ENCODE measurements at places on chromosomes 6 and 20.

GRCh38 chr6:159726255-159726917, 920 bp upstream of the WTAP start:
- DNase-seq, result no peak

DNA sequence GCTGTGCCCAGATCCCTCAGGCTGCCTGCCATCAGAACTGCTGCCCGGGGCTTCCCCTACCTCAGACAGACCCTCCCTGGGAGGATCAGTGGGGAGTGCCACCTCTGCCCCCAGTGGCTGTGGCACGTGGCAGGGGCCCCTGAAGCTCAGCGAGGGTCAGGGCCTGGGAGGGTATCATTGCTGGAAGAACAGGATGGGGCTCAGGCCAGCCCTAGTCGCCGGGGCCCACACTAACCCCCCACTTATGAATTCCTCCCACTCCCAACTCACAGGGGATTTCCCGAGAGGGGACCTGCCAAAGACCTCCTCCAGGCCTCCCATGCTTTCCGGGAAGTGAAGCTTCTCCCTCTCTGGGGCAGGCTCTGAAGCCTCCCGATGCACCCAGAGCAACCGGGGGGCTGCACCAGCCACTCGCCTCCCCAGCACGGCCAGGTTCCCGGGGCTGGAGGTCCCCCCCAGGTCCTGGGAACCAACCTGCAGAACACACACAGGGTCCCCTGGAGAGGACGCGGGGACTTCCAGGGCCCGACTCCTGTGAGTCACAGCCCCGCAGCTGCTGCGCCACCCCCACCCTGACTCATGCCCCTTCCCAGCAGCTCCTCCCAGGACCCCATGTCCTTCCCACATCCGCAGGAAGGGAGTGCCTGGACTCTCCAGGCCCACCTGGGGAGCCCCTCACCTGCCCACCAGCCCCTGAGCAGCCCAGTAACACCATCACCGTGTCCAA, 2.5 kb downstream of the TNFRSF6B start:
- DNase-seq, result peak; percentile 69

GRCh38 chr20:9130521-9130920, 61.6 kb downstream of the PLCB4 start:
- no peak for DNase-seq

DNA sequence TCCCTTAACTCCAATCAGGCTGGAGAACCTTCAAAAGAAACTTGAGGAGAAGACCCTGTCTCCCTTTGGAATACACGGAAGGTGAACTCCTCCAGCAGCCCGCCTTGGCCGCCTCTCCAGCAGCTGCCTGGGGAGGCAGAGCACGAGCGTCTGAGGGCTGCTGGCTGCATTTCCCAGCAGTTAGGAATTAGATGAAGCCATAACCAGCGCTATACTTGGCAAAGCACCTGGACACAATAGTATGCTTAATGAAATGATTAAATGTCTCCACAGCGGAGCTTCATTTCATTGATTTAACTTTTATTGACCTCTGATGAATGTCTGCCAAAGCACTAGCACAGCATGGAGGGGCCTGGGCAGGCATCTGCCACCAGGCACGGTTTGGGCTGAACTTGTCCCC, 73.5 kb downstream of the TMEM242 start:
- DNase-seq, result no peak

DNA sequence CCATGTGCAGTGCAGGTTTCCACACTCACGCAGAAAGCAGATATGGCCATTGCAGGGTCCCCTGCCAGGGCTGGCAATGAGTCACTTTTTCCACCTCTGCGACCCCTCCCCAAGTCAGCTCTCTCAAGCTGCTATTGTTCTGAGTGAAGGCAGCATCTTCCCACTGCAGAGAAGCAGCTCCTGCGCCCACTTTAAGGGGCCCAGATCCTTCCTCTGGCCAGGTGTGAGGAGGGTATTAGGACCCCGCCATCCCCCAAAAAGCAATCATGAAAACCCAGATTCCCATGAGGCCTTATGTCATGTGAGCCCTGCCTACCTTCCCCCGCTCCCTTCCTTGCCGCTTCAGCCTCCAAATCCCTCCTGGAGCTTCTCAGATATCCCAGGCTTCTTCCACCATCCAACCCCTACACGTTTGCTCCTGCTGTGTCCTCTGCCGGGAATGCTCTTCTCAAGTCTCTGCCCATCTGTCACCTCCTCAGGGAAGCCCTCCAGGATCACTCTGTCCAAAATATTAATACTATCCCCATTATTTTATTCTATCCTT, 220.3 kb downstream of the NFATC2 start:
- DNase-seq, result no peak

DNA sequence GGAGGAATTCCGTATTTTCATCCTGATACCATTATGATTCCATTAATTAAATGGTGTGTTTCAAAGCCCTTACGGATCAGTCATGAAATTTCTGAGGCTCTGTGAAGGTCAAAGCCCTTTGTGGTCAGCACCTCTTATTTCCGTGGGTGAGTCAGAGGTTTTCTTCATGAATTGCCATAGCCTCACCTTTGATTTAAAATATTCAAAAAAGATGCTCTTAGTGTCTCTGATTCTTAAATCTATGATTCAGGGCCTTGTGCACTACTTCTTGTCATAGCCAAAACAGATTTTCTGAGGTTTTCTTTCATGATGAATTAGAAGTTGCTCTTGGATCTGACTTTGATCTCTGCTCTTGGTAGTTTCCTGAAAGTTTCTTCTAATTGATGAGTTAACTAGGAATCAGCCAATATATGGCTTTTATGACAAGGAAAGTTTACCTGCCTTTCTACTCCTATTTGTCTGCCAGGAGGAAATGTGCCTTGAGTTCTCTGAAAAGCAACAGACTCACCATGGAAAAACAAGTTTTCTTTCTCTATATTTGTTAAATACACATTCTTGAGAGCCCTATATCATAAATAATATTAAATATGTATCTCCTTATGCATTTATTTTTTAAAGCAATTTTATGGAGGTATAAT, 613.0 kb downstream of the UTRN start:
- no peak for DNase-seq

GRCh38 chr6:113888956-113889630, 31.9 kb downstream of the MARCKS start:
- no peak for DNase-seq
